ENCODE measurements at places on chromosomes 7 and 10.

GRCh38 chr10:43749940-43750552 is 101.4 kb upstream of the ZNF32 start:
- DNase-seq: no peak

DNA sequence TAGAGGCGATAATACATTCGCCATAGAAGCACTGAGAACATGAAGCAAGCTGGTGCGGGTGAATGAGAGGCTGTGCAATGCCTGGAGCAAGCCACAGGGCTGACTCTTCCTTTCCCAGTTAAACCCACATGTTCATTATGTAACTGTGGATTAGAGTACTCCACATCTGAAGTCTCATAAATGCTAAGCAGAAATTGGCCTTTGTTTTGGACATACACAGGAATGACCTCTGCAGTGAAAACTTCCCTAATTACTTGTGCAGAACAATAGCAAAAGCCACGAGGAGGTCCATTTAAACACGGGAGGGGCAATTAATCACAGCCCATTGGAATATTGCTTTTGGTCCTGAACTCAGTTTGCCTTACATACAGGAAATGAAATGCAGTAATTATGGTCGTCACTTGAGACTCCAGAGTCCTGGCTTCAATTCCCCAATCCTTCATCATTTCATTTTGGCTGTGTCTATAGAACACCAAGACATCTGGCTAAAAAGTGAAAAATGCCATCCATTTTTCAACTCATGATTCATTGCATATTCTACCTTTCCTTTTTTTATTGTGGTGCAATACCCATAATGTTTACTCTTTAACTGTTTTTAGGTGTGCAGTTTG is 78.7 kb upstream of the CXCL12 start:
- DNase-seq: no peak

- no peak for DNase-seq
Observed at GRCh38 chr10:48410503-48410902, 104.0 kb downstream of the MAPK8 start.

DNA sequence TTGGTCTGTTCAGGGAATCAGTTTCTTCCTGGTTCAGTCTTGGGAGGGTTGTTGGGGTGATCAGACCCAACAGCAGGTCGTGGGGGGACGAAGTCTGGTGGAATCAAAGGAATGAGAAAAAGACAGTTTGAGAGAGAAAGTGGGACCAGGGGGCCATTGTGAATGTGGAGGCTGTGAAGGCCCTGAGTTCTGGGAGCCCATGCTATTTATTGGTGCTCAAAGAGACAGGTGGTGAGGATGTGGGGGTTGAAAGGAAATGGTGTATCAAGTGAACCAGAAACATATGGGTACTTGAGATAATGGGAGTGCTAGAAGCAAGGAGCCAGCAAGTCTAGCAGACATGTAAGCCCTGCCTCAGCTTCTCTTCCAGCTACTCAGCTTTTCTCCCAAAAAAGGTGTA is 84.1 kb downstream of the CCSER2 start:
- no peak for DNase-seq

DNA sequence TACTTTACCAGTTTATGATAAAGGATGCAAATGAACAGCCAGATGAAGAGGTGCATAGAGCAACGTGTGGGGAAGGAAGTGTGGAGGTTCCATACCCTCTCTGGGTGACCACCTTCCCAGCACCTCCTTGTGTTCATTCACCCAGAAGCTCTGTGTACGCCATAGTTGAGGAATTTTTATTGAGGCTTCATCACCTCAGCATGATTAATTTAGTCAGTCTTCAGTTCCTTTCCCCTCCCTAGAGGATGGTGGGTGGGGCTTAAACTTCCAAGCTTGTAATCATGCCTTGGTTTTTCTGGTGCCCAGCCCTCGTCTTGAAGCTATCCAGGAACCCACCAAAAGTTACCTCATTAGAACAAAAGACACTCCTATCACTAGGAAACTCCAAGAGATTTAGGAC is 162.7 kb downstream of the PLCE1 start:
- DNase-seq: no peak

- DNase-seq: no peak
Observed at GRCh38 chr10:32687116-32687515, 241.2 kb downstream of the CCDC7 start.

GRCh38 chr7:157484411-157485081 is 147.7 kb downstream of the DNAJB6 start:
- DNase-seq: no peak

- DNase-seq: no peak
Observed at GRCh38 chr7:97271619-97272018, 154.1 kb downstream of the SDHAF3 start.

DNA sequence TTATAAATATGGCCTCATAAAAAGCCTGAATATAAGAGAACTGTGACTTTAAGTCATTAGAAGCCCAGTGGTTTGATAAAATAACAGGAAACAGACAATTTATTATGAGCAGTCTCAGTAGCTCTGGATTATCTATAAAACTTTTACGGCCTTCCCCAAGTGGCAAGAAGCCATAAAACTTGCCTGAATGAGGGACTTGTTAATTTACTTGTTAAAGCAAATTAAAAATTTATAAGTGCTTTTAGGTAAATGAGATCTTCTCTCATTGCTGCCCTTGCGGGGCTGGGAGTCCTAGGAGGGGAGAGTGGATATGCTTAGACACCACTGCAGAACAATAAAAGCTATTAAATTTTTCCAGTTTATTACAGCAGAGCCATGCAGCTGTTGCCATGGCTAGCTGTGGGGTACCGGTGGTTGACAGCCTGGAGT is 499.9 kb downstream of the AUTS2 start:
- DNase-seq: no peak

- no peak for DNase-seq
Observed at GRCh38 chr10:113320211-113320610, 232.6 kb upstream of the HABP2 start.

DNA sequence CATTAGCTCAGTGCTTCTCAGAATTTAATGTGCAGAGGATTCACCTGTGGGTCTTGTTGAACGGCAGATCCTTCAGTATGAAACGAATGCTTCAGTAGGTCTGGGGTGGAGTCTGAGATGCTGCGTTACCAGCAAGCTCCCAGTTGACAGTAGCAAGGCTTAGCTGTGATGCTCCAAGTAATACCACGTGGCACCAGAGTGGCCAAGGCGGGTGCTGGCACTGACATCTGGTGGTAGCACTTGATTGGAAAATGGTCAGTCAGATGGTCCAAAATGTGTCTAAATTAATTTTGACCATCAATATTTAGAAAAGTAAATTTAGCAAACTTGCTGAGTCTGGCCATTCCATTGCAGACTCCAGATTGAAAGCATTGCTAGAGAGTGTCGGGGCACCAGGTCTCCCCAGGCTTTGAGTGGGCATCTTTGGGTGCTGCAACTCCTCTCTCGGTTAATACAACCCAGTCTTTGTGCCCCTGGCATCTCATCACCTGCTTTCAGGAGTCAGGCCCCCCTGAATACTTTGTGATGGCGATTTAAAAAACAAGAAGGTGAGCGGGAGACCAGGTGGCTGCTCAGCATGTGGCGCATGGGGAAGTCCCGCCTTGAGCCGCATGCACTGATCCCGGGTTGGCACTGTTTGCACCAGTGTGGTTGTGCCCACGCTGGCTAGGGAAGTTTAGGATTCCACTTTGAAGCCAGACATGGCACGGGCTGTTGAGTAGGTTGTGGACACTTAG is 130.1 kb downstream of the NT5C2 start:
- no peak for DNase-seq

GRCh38 chr7:98115746-98116525 is 9.3 kb downstream of the LMTK2 start:
- no peak for DNase-seq

DNA sequence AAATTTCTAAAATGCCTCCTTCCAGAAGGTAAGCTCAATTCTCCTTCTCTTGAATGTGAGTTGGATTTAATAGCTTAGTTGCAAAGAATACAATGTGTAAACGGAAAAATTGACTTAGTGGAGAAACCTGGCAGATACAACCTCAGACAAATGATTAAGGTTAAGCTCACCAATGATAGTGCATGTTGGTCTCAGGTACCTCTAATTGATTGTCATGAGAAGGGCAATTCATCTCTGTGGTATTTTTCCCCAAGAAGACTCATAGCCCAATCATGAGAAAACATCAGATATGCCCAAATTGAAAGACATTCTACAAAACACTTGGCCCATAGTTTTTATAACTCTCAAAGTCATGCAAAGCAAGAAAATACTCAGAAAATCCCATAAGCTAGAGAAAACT is 36.2 kb upstream of the TMEM106B start:
- DNase-seq: no peak

DNA sequence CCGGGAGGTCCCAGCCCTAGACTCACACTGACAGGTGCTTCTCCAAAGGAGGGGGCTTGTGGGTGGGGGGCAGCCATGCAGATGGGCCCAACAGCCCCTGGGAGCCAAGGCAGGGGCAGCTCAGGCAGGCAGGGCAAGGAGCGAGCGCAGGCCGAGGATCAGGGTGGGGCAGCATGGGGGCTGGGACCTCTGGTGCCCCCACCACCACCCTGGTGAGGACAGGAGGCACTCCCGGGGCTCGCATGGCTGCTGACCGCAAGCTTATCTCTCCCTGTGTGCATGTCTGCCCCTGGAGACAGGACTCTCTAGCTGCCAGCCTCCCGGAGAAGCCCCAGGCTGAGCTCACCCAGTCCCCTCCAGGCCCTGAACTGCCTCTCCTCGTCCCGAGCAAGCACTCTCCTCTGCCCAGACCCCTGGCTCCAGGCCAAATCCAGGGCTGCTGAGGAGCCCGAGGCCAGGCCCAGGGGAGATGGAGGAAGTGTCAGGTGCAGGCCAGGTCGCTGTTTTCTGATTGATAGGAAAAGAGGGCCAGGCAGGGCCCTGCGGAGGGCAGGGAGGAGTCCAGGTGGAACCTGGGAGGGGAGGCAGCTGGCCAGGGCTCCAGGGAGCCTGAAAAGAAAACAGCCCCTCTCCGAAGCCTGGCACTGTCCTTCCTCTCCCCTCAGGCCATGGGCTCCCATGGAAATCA is 39.0 kb downstream of the PDGFA start:
- DNase-seq: no peak

- DNase-seq: no peak
Observed at GRCh38 chr7:2185715-2186114, 47.0 kb downstream of the MAD1L1 start.

GRCh38 chr10:119404719-119405519 is 137.6 kb downstream of the RGS10 start:
- DNase-seq: no peak

GRCh38 chr7:73831834-73832651 is 1.2 kb downstream of the CLDN4 start:
- no peak for DNase-seq

DNA sequence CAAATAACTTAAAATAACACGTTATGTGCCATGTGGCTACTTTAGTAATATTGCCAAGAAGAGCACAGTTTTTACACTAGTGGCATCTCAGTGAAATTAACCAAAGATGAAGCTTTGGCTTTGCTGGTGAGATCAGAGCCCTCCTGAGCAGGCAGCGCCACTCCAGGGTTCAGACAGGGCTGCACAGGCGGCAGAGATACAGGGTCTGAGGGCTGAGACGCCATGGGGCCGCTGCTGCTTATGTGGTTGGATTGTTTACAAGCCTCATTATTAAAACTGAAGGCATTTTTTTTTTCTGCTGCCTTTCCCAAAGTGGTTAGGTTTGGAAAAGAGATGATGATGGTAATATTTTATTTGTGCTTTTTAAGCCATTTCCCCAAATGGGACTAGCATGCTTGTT is 68.8 kb upstream of the DNAJB6 start:
- no peak for DNase-seq

DNA sequence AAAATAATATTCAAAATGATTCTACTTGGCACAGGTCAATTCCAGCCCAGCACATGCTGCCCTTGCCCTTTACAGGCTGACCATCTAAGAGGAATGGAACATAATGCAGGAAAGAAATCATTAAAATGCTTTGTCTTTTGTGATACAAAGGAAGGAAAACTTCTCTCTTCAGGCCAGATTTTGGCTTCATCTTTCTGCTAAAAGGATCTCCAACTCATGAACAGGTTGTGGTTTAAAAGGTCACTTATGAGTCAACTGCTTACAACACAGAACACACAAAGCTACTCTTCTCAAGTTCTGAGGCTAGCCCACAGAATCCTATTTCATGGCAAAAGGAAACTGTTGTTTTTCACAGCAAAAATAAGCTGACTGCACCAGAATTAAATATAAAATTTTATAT is 197.1 kb downstream of the DOCK4 start:
- no peak for DNase-seq

- no peak for DNase-seq
Observed at GRCh38 chr10:13701157-13701919, 114.6 kb downstream of the PRPF18 start.

GRCh38 chr10:63431962-63432797 is 33.6 kb downstream of the JMJD1C start:
- no peak for DNase-seq

DNA sequence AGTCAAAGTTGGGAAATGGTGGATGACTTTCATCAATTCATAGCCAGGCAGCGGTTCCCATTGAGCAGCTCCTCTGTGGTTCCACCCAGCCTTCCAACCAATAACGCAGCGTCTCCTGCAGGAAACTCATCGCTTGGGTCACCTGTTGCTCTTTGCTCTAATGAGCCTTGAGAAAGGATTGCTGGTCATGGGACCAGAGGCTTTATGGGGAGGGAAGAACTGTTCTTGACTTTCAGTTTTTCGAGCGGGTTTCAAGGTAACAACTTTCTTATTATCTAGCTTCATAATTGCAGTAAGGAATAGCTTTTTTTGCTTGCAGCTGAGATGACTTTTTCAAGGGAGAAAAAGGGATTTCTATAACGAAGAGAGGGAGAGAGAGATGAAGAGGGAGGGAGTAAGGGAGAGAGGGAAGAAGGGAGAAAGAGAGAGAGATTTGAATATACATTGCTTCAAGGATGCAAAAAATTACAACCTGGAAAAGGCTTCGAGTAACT is 405 bp upstream of the ENTPD1 start:
- DNase-seq: no peak

DNA sequence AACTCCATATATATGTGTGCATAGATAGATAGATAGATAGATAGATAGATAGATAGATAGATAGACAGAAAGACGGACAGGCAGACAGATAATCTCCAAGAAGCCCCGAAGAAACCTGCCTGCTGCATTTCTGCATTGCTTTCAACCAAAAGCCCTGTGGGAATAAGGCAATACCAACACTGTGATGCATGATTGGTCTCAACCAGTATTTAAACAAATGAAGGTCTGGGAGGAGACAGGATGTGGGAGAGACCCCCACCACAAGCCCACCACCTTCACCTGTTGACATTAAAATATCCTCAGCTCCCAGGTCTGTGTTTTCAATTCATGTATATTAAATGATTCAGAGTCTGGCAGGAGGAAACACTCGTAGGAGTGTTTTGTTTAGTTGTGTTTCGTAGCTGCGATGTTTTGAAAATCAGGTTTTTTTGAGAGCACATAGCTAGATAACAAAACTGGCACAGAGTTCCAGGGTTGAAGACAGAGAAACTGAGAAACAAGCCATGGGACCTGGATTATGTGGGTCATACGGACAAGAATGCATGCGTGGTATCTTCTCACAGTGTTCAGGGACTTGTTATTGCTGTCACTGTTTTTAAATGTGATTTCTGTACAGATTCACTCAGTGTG is 200.7 kb upstream of the AHR start:
- DNase-seq: no peak
